ENCODE measurements at places on chromosomes 6 and 20. TPM values are rescaled to one million over a fixed set of nuclear protein-coding genes. Genes with fewer than 3 reads are reported as not detected.

GRCh38 chr6:67870321-67870720 lies 764.8 kb upstream of the ADGRB3 start:
- no peaks in the 10 kb centered on the region for H3K4me1 ChIP-seq
- H3K27ac ChIP-seq: no peak overlapping the region
- no peaks in the 10 kb centered on the region for H3K27me3 ChIP-seq
- H3K36me3 ChIP-seq: no peaks in the 10 kb centered on the region
- DNase-seq: no peak
- H3K4me3 ChIP-seq: no peak overlapping the region

GRCh38 chr6:1382331-1382882 lies 7.0 kb upstream of the FOXF2 start:
- H3K4me3 ChIP-seq: no peak overlapping the region
- peak overlapping the region; percentile 73 for H3K27ac ChIP-seq
- no peaks in the 10 kb centered on the region for H3K36me3 ChIP-seq
- H3K27me3 ChIP-seq: peaks cover 69% of the 10 kb centered on the region
- H3K4me1 ChIP-seq: peaks cover 11% of the 10 kb centered on the region
- peak; percentile 94 for DNase-seq

GRCh38 chr20:63007360-63007645 lies 539 bp upstream of the BHLHE23 start:
- no peak for DNase-seq
- H3K4me1 ChIP-seq: peaks cover 5% of the 10 kb centered on the region
- no peak overlapping the region for H3K27ac ChIP-seq
- peaks cover 39% of the 10 kb centered on the region for H3K27me3 ChIP-seq

- no peaks in the 10 kb centered on the region for H3K27me3 ChIP-seq
- no peak overlapping the region for H3K27ac ChIP-seq
- H3K4me3 ChIP-seq: no peak overlapping the region
- H3K36me3 ChIP-seq: no peaks in the 10 kb centered on the region
- DNase-seq: no peak
These were observed 608.7 kb downstream of the TFAP2A start for GRCh38 chr6:9806195-9806594.

DNA sequence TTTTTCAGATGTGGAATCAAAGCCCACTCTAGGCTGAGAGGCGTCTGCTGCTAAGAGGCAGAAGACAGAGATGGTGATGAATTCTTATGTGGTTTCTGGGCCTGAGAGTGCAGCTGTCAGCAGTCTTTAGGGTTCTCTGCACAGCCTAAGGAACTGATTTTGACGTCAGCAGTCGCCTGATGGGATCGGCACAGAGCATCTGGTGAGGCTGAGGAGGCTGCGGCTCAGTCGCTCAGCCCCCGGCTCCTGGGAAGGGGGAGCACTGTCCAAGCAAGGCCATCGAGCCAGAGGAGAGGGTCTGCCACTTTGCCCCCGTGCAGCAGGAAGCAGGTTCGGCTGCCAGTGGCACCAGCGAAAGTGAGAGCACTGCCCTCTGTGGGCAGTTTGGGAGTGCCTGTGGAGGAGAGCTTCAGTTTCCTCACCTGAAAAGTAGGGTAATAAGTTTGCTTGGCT lies 92.5 kb downstream of the TCP11 start:
- H3K4me3 ChIP-seq: no peak overlapping the region
- H3K27me3 ChIP-seq: no peaks in the 10 kb centered on the region
- peak overlapping the region; percentile 7 for H3K27ac ChIP-seq
- peak; percentile 88 for DNase-seq
- H3K4me1 ChIP-seq: peaks cover 50% of the 10 kb centered on the region
- no peaks in the 10 kb centered on the region for H3K36me3 ChIP-seq

DNA sequence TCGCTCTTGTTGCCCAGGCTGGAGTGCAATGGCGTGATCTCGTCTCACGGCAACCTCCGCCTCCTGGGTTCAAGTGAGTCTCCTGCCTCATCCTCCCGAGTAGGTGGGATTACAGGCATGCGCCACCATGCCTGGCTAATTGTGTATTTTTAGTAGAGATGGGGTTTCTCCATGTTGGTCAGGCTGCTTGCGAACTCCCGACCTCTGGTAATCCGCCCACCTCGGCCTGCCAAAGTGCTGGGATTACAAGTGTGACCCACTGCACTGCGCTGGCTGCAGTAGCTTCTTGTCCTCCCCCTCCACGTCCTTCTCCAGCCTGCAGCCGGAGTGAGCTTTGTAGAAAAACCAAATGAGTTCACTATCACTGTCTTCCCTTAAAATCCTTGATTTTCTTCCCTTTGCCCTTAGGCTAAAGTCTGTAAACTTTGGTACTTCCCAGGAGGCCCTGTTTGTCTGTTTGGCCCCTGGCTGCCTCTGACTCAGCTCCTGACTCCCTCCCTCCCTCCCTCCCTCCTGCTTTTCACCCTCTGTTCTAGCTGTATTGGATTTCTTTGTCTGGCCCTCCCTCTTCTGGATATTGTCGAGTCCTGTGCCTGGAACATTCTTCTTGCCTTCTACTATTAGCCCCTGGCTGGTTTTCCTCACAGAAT lies 12.9 kb downstream of the PARD6B start:
- H3K27me3 ChIP-seq: no peaks in the 10 kb centered on the region
- H3K4me3 ChIP-seq: no peak overlapping the region
- peak overlapping the region; percentile 79 for H3K27ac ChIP-seq
- no peaks in the 10 kb centered on the region for H3K36me3 ChIP-seq
- DNase-seq: peak; percentile 65
- no peaks in the 10 kb centered on the region for H3K4me1 ChIP-seq

- H3K4me3 ChIP-seq: no peak overlapping the region
- H3K27me3 ChIP-seq: no peaks in the 10 kb centered on the region
- no peak for DNase-seq
- no peaks in the 10 kb centered on the region for H3K4me1 ChIP-seq
These were observed 98.1 kb upstream of the ASCC3 start for GRCh38 chr6:100979267-100979666.

DNA sequence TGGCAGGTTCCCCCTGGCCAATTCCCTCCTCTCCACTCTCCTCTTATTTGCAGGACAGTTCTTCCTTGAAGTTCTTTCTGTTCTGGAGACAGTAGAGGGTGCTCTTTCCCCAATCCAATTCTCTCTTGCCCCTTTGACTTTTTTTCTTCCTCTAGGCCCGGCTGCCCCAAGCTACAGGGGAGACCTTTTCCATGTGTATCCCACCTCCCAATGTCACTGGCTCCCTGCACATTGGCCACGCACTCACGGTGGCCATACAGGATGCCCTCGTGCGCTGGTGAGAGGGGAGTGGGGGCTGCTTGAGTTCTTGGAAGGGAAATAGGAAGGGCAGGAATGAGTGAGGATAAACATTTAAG lies 1.5 kb downstream of the VARS2 start:
- H3K27me3 ChIP-seq: no peaks in the 10 kb centered on the region
- H3K36me3 ChIP-seq: peaks cover 14% of the 10 kb centered on the region
- peak; percentile 87 for DNase-seq
- peaks cover 15% of the 10 kb centered on the region for H3K4me1 ChIP-seq

DNA sequence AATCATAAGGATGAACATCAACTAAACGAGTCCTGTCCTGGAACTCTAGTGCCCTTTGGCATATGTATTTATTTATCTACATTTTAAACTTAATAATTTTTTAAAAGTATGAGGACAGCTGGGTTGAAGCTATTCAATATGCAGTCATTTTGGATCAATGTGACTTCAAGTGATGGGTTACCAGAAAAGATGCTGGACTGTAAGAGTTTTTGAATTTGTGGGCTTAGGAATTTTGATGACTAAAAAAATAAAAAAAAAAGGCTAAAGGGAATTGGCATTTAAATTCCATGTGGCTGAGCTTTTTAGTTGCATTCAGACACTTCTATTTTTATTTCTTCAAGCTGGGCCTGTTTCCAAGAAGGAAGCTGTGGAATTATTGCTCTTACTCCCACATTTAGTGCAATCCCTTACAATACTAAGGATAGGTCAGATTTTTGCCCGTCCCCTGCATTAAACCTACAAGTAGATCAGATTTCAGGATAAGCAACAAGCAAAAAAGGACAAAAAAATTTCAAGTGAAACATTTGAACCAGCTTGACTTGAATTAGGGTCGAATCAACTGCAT lies 704.2 kb upstream of the CITED2 start:
- no peak overlapping the region for H3K4me3 ChIP-seq
- H3K36me3 ChIP-seq: no peaks in the 10 kb centered on the region
- DNase-seq: peak; percentile 18

- H3K27ac ChIP-seq: no peak overlapping the region
- DNase-seq: no peak
- peaks cover 8% of the 10 kb centered on the region for H3K4me1 ChIP-seq
- no peaks in the 10 kb centered on the region for H3K36me3 ChIP-seq
These were observed 30.6 kb downstream of the MAP3K4 start for GRCh38 chr6:161021998-161022743.

DNA sequence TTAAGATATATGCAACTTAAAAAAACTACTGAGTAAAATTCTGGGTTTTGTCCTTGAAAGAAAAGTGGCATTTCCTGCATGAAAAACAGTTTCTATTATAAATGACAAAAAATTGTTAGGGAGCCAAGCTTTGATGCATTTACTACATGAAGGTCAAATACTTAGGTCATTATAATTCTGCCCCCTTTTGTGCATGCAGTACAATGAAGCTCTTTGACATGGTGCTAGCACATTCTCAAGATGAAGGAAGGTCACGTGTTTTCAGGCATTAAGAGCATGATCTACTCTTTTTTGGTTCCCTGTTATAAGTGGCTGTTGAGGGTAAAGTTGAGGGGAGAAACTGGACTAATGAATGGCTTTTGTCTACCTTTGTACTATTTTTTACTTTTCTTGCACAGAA lies 72.7 kb downstream of the FOXO3 start:
- no peaks in the 10 kb centered on the region for H3K36me3 ChIP-seq
- DNase-seq: no peak
- no peak overlapping the region for H3K27ac ChIP-seq
- no peak overlapping the region for H3K4me3 ChIP-seq

GRCh38 chr6:122692175-122692598 lies 82.0 kb downstream of the PKIB start:
- H3K4me3 ChIP-seq: no peak overlapping the region
- no peaks in the 10 kb centered on the region for H3K36me3 ChIP-seq
- no peak for DNase-seq
- H3K27ac ChIP-seq: no peak overlapping the region
- no peaks in the 10 kb centered on the region for H3K4me1 ChIP-seq
- H3K27me3 ChIP-seq: no peaks in the 10 kb centered on the region

- no peak overlapping the region for H3K4me3 ChIP-seq
- no peaks in the 10 kb centered on the region for H3K27me3 ChIP-seq
- H3K36me3 ChIP-seq: no peaks in the 10 kb centered on the region
- H3K27ac ChIP-seq: no peak overlapping the region
- no peak for DNase-seq
These were observed 233.9 kb downstream of the PRL start for GRCh38 chr6:22062807-22063408.

GRCh38 chr20:33165416-33166055 lies 2.4 kb upstream of the BPIFA2 start:
- no peaks in the 10 kb centered on the region for H3K4me1 ChIP-seq
- H3K4me3 ChIP-seq: no peak overlapping the region
- no peaks in the 10 kb centered on the region for H3K27me3 ChIP-seq
- DNase-seq: no peak

DNA sequence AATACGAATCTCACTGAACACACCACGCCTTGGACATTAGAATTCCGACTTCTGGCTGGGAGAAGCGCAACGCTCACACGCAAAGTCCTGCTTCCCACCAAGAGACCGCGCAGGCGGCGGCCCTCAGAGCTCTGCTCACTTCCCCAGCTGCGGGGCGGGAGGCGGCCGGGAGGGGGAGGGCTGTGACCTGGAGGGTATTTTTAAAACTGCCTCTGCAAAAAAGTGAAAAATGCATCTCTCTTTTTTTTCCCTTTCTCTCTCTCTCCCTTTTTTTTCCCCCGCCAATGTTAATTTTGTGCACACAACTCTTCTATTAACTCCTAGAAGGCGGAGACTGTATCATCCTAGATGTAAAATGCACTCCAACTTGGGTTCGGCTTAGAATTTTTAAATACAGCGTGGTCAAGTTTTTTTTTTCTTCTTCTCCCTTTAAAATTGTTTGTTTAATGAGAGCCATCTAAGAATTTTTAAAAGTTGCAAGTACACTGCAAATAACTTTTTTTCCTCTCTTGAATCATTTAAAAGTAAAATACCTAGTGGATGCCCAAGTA lies 66.4 kb downstream of the STX11 start:
- peak overlapping the region; percentile 98 for H3K27ac ChIP-seq
- no peak for DNase-seq
- no peaks in the 10 kb centered on the region for H3K36me3 ChIP-seq

DNA sequence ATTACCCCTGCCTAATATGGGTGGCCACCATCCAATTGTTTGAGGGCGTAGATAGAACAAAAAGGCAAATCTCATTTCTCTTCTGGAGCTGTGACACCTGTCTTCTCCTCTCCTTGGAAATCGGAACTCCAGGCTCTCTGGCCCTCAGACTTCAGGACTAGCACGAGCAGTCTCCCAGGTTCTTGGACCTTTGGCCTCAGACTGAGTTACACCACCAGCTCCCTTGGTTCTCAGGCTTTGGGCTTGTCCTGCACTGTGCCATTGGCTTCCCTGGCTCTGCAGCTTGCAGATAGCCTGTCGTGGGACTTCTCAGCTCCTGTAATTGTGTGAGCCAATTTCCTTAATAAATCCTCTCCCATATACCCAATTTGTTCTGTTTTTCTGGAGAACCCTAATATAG lies 34.3 kb downstream of the ATRN start:
- H3K4me1 ChIP-seq: peaks cover 2% of the 10 kb centered on the region
- no peak overlapping the region for H3K27ac ChIP-seq
- no peak for DNase-seq
- no peaks in the 10 kb centered on the region for H3K36me3 ChIP-seq
- no peak overlapping the region for H3K4me3 ChIP-seq

DNA sequence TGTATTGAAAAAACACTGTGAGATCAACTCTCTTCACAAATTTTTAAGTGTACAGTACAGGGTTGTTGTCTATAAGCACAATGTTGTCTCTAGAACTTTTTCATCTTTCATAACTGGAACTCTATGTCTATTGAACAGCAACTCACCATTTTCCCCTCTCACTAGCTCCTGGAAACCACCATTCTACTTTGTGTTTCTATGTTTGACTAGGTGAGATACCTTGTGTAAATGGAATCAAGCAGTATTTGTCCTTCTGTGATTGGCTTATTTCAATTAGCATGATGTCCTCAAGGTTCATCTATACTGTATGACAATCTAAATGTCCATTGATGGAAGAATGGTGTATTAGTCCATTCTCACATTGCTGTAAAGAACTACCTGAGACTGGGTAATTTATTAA lies 210.1 kb upstream of the FUT9 start:
- H3K27me3 ChIP-seq: no peaks in the 10 kb centered on the region
- no peak overlapping the region for H3K4me3 ChIP-seq
- H3K36me3 ChIP-seq: no peaks in the 10 kb centered on the region
- H3K27ac ChIP-seq: no peak overlapping the region
- H3K4me1 ChIP-seq: no peaks in the 10 kb centered on the region

- DNase-seq: peak; percentile 54
These were observed 178.7 kb downstream of the TAF4 start for GRCh38 chr20:61886721-61887595.

CD2AP gene
- polyA plus RNA-seq: 14.4 TPM

HRH3 gene
- polyA plus RNA-seq: not detected

FAM229B gene
- 25.9 TPM for polyA plus RNA-seq

CD83 gene
- 14.5 TPM for polyA plus RNA-seq

IL20RA gene
- polyA plus RNA-seq: 8.6 TPM

GNAS-AS1 gene
- 0.07 TPM for polyA plus RNA-seq

TRIM10 gene
- 0.06 TPM for polyA plus RNA-seq

STMN3 gene
- polyA plus RNA-seq: 20.9 TPM

PDE10A gene
- 1.0 TPM for polyA plus RNA-seq

OPRM1 gene
- polyA plus RNA-seq: not detected
